ENCODE measurements at places on chromosomes 4 and X. TPM values are rescaled to one million over a fixed set of nuclear protein-coding genes. Genes with fewer than 3 reads are reported as not detected.

GRCh38 chr4:16165931-16166330 is 60.3 kb downstream of the TAPT1 start:
- DNase-seq, result no peak

DNA sequence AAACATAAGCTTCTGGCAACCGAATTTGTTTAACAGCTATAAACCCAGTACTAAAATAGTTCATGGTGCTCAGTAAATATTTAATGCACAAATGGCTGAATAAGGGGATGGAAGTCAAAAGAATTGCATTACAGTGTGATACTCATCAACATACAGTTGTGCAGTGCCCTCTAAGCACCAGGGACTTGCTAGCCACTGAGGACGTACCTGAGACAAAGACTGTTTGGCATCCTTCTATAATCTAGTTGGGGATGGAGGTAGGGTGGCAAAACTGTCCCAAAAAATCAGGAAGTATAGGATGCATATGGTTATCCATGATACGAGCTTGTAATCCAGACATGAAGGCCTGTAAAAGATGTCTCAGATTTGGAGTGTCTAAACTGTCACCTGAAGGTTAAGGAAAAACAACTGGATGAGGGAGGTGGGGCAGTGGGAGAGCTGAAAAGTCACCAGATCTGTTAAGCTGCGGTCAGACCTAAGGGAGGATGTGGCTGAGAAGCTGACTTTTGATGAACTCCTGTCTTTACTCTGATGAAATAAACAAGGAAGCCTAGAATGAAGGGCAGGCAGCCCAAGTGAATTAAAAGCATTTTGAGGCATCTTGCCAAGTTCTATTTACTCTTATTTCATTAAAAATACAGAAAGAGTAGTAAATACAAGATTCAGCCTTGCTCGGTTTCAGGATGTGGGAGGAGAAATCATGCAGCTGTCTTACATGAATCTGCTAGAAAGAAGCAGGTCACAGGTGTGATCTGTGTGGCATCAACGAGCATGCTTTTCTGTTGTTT is 12.0 kb upstream of the CD38 start:
- no peak for DNase-seq

DNA sequence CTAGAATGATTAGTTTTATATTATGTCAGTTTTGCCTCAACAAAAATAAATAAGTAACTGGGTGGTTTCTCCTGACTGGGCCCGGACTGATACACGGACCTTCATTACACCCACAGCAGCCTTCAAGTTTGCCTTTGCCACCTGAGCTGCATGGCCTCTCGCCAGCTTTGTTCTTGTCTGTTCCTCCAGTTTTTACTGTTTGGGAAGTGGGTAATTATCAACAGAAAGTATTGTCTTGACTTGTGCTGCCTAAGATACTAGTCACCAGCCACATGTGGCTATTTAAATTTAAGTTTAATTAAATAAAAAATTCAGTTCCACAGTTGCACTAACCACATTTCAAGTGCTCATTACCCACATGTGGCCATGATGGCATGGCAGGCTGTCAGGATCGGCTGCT is 74.7 kb upstream of the INTU start:
- no peak for DNase-seq

GRCh38 chrX:40107291-40108161 is 9.8 kb upstream of the BCOR start:
- DNase-seq, result no peak

GRCh38 chr4:114734594-114734993 is 136.0 kb downstream of the UGT8 start:
- DNase-seq, result no peak

DNA sequence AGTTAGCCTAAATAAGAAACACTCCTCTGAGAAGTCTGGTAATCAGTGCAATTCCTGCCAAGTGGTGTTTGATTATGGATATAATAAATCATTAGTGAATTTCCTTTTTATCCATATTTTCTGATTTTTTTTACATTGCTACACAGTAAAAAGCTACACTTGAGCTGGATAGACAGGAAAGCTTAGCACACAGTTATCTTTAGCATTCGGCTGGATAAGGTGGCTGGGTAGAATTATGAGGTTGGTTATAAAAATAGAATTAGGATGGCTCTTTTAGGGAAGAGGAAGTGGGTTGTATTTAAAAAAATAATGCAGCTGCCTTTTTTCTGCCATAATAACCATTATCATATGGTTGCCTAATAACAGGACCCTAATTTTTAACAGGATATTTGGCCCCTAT is 460.6 kb downstream of the NAF1 start:
- no peak for DNase-seq

DNA sequence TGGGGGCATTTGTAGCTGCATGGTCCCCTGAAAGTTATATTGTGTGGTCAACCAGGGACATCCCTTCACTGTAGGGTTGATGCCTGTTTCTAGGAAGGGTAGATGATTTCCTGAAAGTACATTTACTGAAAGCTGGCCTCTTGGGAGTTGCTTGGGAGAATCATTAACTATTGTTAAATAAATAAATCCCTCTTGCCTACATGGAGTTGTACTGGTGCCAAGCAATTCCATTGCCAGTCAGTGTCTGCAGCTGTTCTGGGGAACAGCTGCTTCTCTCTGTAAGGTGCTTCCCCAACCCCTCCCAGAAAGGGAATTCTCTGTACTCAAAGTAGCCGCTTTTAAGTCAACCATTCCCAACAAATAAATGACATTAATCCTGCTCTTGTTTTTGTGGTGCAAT is 51.1 kb downstream of the C4orf51 start:
- no peak for DNase-seq

- no peak for DNase-seq
Measured at GRCh38 chr4:184806229-184806550, 19.6 kb downstream of the ACSL1 start.

DNA sequence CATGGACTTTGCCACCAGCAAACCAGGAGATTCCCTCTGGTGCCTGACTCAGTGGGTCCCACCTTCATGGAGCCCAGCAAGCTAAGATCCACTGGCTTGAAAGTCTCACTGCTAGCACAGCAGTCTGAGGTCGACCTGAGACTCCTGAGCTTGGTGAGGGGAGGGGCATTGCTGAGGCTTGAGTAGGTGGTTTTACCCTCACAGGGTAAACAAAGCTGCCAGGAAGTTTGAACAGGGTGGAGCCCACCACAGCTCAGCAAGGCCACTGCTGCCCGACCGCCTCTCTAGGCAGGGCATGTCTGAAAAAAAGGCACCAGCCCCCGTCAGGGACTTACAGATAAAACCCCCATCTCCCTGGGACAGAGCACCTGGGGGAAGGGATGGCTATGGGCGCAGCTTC is 28.1 kb downstream of the FAM9A start:
- no peak for DNase-seq

SSX4B gene
- not detected for polyA plus RNA-seq

FSTL5 gene
- 2.2 TPM for polyA plus RNA-seq

TMPRSS11F gene
- not detected for polyA plus RNA-seq

PRDM5 gene
- polyA plus RNA-seq, result 18.8 TPM

MAP7D2 gene
- polyA plus RNA-seq, result 2.8 TPM

Data from left renal cortex interstitium (tissue), 4 donors.